Inflammatory macrophage treated with lipopolysaccharide for 4 hours (primary cell): ENCODE measurements at places on chromosomes 12 and 14.

DNA sequence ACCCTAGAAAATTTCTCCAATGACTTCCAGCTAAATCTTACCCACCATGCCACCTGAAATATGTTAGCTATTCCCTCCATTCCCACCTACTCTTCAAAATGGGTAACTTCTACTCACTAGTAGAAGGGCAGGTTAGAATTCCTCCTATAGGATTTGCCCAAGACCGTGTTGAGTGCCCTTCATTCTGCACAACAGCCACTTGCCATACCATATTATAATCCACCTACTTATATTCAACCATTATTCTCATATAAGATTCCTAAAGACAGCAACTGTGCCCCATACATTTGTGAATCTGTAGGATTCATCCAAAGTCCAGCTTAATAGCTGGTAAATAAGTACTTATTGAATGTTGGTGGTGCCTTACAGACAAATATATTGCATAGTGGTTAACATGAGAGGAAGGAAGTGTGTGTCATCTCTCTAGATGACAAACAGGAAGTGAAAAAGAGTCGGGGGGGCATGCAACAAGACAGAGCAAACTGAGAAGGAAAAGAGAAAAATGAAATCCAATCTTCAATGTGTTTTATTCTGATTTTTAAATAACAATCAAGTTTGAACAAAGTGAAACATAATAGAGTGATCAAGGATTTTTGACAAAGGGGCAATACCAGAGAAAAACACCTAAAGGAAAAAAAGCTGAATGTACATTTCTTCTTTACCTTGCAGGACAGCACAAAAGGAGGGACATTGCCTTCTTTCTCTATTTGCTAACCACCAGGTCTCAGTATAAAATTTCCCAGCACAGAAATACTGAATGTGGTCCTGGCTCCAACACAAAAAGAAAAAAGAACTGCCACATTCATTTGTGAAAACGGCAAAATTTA lies 389.3 kb upstream of the USP15 start:
- peak; percentile 76 for DNase-seq

- no peak for DNase-seq
These were observed 149.4 kb downstream of the DICER1 start for GRCh38 chr14:95007921-95008320.

GRCh38 chr12:5512601-5512970 lies 80.7 kb downstream of the NTF3 start:
- DNase-seq: no peak

GRCh38 chr12:29566441-29566840 lies 69.0 kb upstream of the OVCH1 start:
- DNase-seq: no peak

GRCh38 chr12:113247123-113248050 lies 26.1 kb downstream of the TPCN1 start:
- DNase-seq: peak; percentile 54

DNA sequence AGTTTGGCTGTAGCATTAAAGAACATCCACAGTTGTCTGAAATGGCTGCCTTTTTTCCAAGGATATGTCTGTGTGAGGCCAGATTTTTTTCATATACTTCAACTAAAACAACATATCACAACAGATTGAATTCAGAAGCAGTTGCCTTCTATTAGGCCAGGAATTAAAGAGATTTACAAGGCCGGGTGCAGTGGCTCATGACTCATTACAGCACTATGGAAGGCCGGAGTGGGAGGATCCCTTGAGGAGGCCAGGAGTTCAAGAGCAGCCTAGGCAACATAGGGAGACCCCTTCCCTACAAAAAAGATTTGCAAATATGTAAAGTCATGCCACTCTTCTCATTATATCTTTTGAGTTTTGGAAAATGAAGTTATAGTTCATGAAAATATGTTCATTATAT lies 108.6 kb downstream of the KTN1 start:
- no peak for DNase-seq

- no peak for DNase-seq
These were observed 51.0 kb upstream of the MYL2 start for GRCh38 chr12:110971189-110971920.

DNA sequence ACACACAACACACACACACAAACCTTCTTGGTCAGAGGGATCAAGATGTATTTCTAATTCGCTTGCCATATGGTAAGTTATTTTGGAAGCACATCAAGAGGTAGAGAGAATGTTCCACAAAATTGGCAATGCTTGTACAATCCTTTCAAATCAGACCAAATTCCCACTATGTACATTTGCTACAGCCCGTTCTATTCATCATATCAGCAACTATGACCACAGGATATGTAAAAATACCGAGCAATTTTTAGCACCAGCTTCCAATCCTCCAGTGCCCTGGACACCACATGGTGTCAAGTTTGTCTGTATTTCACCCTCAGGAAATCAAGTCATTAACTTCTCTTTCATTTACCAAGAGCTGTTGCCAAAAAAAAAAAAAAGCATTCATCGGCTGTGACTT lies 21.2 kb downstream of the TBX5 start:
- DNase-seq: no peak

GRCh38 chr12:121424624-121424975 lies 24.7 kb downstream of the RNF34 start:
- DNase-seq: no peak

DNA sequence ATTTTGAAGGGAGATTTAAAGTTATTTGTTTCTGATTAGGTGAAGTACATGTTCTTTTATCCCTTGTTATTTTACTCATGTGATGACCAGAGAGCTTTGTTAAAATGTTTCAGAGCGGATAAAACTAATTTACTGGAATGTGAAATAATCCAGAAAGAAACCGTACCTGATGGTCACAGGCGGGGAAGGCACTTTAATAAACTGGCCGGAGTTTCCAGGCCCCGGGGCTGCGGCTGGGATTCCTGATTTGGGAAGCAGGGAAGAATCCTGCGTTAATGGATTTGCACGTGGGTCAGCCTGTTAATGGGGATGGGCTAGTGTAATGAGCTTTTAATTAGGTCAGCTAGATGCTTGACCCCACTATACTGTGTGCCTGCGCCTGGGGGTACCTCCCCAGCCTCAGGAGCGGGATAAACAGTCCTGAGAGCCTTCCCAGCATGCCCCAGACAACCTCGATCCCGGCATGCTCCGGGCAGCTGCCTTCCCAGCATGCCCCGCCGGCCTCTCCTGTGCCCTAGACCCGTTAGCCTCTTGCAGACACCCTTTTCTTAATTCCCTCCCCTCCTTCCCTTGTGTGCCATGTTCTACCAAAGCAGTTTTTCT lies 208.6 kb upstream of the CDKN3 start:
- no peak for DNase-seq

GRCh38 chr12:47984331-47984801 lies 19.9 kb downstream of the COL2A1 start:
- no peak for DNase-seq

DNA sequence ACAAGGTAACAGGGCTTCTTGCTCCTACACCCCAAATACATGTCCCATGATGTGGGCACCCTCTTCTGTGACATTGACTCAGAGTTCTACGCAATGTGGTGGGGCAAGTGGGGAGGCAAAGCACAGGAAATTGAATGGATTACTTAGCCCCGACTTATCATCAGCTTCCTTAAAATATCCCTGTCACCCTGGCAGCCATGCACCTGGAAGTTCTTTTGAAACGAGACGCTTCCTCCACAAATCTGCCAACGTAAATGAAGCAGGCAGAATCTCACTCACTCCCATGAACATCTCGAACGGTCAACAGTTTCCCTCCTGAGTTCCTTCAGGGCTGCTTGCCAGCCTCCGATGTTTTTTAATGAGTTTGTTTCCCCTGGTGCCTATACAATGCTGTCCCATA lies 33.5 kb downstream of the RNFT2 start:
- no peak for DNase-seq

- no peak for DNase-seq
These were observed 8.9 kb downstream of the COX14 start for GRCh38 chr12:50120953-50121352.

- no peak for DNase-seq
These were observed 60.0 kb downstream of the DGLUCY start for GRCh38 chr14:91173904-91174303.

DNA sequence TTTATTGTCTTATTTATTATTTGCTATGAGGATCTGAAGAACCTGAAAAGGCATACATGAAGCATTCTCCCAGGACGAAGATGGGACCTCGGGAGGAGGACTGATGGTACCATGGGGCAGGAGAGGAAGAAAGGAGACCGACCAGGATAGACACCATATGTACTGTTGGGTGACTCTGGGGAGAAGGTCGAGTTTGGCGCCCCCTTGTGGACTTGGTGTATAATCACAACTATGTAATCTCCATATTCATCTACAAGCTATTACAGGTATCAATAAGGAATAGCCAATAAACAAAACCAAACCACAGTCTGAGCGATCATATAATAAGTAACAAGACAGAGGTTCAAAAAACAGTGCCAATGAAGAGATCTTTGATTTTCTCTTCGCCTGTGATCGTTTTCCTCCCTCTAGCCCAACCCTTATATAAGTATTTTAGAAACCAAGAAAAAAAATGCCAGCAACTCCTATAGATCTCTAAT lies 139.1 kb downstream of the SPTSSA start:
- peak; percentile 56 for DNase-seq

- DNase-seq: peak; percentile 63
These were observed 229.0 kb downstream of the SEC23A start for GRCh38 chr14:38873941-38874612.

- DNase-seq: no peak
These were observed 39.7 kb downstream of the FMNL3 start for GRCh38 chr12:49667325-49668090.

DNA sequence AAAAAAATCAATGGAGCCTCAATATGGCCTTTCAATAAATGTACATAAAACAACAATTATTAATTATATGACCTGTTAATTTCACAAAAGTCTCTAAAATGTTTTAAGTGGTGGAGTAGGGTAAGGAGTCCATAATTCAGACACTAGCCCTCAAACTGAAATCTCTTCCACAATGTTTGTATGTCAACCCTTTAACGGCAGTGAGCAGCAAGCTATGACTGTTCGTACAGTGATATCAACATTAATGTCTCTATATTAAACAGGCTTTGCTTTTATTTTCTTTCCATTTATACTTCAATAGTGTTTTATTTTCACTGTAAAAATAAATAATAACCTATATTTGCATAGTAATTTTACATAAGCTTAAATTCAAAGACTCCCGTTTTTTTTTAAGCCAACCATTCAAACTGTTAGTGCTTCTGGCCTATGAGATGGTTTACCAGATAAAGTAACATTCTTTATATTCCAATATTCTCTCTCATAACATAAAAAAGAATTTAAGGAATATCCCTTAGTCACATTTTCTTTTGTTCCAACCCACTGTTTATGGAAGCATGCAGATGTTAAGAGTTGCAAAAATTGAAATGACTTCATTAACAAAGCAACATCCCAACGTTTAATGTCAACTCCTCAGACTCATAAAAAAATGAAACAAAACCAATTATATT lies 2.3 kb downstream of the CDK17 start:
- DNase-seq: peak; percentile 28

DNA sequence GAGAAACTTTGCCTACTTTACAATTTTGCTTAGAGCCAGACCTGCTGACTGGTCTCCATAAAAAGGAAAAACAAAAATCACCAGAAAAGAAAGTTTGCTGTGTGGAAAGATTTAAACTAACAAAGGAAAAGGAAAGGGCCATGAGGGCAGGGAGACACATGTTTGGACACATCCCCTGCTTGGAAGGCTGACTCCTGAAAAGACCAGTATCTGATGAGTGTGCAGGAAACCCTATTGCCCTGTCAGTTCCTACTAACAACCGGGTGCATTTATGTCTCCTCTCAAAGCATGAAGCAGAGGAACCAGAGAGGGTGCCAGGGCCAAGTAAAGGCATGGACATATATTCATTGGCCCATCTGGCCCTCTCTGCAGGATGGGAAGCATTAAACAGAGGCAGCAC lies 7.0 kb upstream of the STAB2 start:
- no peak for DNase-seq

DNA sequence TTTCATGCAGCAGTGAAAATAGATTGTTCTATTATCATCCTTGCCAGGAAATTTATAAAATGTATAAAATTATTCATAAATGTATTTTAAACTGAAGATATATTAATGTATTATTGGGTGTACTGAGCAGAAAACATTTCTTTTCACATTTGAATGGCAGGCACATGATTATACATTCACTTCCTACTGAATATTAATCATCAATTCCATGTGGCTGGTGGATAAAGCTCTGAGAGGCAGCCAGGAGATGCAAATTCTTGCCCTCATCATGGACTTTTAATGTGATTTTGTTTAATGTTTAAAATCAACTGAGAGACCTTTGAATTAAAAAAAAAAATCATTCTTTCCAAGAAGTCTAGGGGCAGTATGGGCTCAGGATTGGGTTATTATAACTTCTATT lies 40.8 kb downstream of the ANO6 start:
- DNase-seq: peak; percentile 31

GRCh38 chr12:64627771-64628170 lies 17.5 kb downstream of the RASSF3 start:
- DNase-seq: peak; percentile 54

DNA sequence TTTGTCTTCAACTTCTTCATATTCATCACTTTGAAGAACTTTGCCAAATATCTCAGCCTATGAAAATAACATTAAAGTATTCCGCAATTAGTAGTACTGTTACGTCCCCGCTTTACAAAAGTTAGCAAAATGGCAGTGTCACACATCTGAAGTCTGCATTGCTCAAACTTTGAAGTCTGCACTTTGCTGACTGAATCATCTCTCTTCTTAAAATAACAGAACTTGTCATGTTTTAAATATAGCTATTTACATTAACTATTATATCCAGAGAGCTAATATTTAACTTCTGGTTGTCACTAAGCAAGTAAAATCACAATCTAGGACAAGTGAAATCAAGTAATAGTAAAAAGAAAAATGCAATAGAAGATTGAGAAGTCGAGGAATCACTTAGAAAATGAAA lies 34.5 kb downstream of the IPO8 start:
- DNase-seq: no peak

DNA sequence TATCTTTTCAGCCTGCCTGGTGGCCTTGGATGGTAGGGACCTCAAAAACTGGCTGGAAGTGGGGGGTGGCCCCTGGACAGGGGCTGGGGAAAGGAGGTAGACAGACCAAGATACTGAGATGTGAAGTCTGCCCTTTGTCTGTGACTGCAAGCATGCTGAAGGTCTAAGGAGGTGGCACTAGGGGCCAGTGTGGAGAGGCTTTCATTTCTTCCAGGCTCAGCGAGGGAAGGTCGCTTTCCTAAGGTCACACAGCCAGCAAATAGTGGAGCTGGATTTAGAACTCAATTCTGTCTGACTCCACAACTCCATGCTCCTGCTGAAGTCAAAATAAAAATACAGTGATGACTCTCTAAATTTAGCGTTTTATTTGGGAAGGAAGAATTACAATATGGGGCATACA lies 11.3 kb upstream of the PLBD2 start:
- no peak for DNase-seq

- no peak for DNase-seq
These were observed 45.6 kb downstream of the SFSWAP start for GRCh38 chr12:131756441-131756840.

GRCh38 chr14:32200368-32201192 lies 1.3 kb upstream of the RNU6-7 start:
- DNase-seq: peak; percentile 51

GRCh38 chr12:1920436-1920835 lies 2.0 kb upstream of the CACNA2D4 start:
- DNase-seq: no peak

GRCh38 chr12:24081606-24082005 lies 132.1 kb upstream of the SOX5 start:
- DNase-seq: no peak

GRCh38 chr12:100127766-100128511 lies 14.7 kb downstream of the BLTP3B start:
- peak; percentile 89 for DNase-seq
